ENCODE measurements at places on chromosomes 16 and 17.

GRCh38 chr16:88784074-88784855 lies 755 bp downstream of the PIEZO1 start:
- DNase-seq = peak; percentile 34

DNA sequence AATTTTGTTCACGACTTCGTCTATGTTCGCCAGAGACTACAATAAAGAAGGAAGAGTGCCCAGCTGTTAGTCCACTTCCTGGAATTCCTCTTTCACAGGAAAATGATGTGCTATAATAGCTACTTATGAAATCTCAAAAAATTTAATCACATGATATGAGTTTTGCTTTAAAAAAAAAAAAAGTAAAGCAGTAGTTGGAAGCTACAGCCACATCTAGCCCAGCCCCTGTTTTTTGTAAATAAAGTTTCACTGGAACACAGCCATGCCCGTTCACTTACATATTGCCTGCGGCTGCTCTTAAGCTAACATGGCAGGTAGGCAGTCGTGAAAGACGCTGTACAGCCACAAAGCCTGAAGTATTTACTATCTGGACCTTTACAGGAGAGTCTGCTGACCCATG lies 15.3 kb downstream of the VPS53 start:
- DNase-seq = no peak

GRCh38 chr16:88365244-88365865 lies 17.4 kb upstream of the ZNF469 start:
- no peak for DNase-seq

GRCh38 chr17:57919918-57920317 lies 35.3 kb downstream of the CUEDC1 start:
- no peak for DNase-seq

DNA sequence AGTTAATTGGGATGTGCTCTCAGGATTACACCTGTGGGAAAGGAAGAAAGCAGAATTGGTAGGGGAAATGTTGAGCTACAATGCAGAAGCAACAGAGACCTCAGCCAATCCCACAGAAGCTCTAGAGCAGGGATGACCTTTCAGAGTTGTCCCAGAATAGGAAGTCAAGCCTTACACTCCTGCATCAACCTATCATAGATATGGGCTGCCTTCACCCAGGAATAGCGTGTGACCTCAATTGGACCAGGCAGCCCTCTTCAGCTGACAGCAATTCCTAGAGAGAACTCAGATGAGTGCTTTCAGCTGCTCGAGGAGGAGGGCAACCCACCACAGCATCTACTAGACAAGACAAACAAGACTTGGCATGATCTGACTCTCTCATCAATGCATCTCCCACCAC lies 189.7 kb downstream of the TMEM132E start:
- DNase-seq = no peak

DNA sequence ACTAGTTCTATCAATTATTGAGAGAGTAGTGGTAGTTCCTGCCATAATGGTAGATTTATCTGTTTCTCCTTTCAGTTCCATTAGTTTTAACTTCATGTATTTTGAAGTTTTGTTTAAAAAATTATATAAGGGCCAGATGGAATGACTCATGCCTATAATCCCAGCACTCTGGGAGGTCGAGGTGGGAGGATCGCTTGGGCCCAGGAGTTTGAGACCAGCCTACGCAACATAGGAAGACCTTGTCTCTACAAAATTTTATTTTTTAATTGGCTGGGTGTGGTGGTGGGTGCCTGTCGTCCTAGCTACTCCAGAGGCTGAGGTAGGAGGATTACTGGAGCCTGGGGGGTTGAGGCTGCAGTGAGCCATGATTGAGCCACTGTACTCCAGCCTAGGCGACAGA lies 14.1 kb upstream of the UBTF start:
- DNase-seq = no peak

GRCh38 chr16:72457243-72457940 lies 285.4 kb upstream of the PMFBP1 start:
- DNase-seq = no peak

- DNase-seq = no peak
Observed at GRCh38 chr17:10521949-10522348, 3.6 kb upstream of the MYH1 start.

DNA sequence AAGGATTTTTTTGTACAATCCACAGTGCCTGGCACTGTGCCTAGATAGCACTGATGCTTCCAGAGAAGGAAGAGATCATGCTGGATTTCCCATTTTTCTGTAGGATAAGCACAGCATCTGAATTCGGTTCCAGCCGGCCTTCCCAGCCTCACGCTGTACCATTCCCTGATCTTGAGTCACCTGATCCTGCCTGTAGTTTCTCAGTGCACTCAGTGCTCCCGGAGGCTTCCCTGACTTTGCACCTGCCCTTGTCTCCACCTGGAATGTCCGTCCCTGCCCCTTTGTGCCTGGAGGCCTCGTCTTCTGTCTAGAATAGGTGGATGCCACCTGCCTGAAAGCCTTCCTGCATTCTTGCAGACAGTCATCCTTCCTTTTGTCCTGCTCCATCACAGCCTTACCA lies 179.9 kb downstream of the CCDC182 start:
- DNase-seq = no peak

- no peak for DNase-seq
Observed at GRCh38 chr17:60604686-60605334, 4.8 kb downstream of the PPM1D start.

GRCh38 chr17:81710514-81711308 lies 1.4 kb upstream of the SLC25A10 start:
- DNase-seq = no peak

DNA sequence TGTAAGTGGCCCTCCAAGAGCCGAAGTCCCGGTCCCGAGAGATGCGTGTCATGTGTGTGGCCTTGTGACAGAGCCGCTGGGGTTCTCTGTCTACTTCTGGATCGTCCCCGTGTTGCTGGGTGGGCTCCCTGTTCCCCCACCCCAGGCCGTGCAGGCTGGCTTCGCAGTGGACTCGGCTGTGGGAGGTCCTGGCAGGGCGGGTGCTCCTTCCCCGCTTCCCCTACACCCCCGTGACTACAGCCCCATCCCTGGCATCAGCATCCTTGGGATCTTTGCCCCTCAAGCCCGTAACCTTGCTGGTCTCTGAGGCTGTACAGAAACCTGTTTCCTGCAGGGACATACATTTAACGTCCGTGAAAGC lies 136.3 kb downstream of the BANP start:
- no peak for DNase-seq

- DNase-seq = peak; percentile 69
Observed at GRCh38 chr17:78168242-78168902, at the start of gene SYNGR2. SYNGR2 (plus strand) TSS chr17:78168581; CDS start chr17:78168617, 36 bp downstream.

GRCh38 chr17:49676276-49676868 lies 1.5 kb downstream of the SPOP start:
- DNase-seq = no peak

DNA sequence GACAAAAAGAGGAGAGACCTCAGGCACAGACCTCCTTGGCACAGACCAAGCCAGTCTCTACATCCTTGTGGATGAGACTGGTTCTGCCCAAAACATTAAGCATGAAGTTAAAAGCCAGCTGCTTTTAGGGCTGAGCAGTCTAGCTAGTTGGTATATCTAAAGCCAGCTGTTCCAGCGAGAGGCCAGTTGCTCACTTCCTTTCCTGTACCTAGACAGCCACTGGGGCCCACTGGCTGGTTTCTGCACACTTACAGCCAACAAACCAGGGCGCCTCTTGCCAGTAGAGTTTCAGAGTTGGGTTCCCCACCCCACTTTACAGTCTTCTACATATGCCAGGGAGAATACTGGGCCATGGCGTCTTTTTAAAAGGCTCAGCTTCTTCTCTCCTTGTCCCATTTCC lies 242.4 kb downstream of the ZFHX3 start:
- DNase-seq = no peak

GRCh38 chr16:20849589-20850390 lies 43.5 kb downstream of the REXO5 start:
- peak; percentile 49 for DNase-seq

- DNase-seq = no peak
Observed at GRCh38 chr17:55281649-55282378, 17.1 kb downstream of the HLF start.

DNA sequence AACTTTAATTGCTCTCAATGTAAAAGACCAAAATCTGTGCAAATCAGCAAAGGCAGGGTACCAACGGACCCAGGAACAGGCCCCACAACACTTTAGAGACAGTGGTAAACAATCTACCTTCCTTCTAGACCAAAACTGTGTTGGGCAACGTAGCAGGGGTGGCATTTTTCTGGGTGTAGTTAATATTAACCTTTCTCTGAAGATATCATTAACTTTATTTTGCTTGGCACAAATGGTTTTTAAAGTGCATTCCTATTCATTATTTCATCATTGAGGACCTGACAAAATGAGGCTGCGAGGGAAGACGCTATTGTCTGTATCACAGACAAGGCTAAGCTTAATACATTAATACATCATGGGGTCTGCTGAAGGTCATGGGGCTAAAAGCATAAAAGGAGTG lies 37.9 kb upstream of the TRAP1 start:
- DNase-seq = no peak

DNA sequence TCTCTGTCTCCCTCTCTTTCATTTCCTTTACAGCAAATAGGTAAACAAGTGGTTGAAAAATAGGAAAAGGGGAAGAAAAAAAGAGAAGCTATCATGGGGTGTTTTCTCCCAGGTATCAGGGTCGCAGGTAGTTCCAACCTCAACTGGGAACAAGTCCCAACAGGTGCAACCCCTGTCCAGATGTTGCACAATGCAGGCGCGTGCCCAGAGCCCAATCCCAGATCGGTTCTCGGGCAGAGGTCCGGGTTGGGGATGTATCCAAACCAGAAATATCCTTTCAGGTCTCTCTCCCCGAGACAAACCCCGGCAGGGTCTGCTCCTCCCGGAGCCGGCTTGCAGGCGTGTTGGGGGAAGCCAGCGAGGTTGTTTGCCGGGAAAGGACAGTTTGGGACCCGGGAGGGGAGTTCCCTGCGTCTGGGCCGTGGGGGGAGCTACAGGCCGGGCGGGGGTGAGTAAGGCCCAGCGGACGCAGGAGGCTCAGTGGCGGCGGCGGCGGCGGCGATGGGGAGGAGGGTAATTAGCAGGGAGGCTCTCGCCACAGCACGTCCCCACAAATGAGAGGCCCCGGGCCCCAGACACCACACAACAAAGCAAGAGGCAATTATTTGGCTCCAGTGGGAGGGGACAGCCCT lies 21.2 kb upstream of the SP6 start:
- no peak for DNase-seq
